Urinary bladder (tissue), 4 donors: ENCODE measurements at places on chromosomes 6 and 20. TPM values are rescaled to one million over a fixed set of nuclear protein-coding genes. Genes with fewer than 3 reads are reported as not detected.

Gene ENPP5
- 5.0 TPM for polyA plus RNA-seq

DNA sequence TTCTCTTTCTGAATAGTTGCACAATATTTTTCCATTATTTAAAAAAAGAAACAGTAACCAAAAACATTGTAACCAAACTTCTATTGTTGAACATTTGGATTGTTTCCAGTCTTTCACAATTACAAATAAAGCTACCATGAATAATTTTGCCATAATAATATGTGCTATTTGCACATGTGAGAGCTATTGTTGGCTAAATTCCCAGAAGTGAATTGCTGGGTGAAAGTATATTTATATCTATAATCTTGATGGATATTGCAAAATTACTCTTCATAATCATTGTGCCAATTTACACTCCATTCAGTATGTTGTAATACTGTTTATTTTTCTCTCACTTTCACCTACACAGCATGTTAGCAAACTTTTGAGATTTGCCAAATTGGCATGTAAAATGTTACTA lies 36.6 kb upstream of the SLC22A16 start:
- no peak for DNase-seq

DNA sequence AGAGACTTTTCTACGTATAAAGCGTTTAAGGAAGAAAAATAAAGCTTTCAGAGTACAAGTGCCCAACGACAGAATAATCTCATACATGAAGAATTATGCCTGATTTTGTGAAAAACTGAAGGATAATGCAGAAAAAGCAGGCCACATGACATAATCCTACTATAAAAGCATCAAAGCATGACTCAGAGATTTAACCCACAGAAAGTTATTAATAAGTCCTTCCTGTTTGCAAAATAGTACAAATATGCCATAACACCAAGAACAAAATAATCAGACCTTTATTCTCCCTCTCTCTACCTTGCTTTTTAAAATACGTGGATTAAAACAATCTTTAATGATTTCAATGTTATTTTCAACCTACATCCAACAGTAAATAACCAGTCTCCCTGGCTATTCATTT lies 118.6 kb upstream of the BCLAF1 start:
- DNase-seq = no peak

- DNase-seq = no peak
Observed at GRCh38 chr6:143679041-143679440, 1.3 kb downstream of the PHACTR2 start.

- no peak for DNase-seq
Observed at GRCh38 chr6:108581237-108581931, 20.7 kb downstream of the FOXO3 start.

Gene KHDC1L
- not detected for polyA plus RNA-seq

DNA sequence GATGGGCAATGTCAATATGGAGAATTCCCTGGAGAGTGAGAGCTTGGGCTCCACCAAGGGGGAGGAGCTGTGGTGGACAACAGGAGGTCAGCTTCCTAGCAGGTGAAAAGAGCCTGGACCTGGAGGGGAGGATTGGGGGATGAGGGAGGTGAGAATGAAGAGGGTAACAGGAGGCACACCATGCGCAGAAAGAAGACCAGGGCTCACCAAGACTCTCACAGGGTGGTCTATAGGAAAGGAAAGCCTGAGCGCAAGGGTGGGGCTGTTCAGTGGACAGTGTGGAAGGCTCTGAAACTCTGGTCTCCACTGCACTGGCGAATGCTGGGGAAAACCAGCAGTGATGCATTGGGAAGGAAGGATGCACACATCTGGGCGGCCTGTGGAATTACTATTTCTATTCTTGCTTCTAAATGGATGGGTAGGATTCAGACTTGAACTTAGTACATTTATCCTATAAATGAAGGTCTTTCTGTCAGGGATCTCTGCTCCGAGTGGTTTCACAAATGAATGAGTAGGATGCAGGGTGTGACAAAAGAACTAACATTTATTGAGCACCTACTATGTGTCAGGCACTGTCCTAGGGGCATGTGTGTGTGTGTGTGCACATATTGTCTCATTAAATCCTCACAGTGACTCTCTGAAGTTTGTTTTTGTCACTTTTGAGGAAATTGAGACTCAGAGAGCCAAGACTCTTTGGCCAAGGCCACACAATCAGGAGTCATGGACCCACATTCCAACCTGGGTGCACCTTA lies 152.7 kb downstream of the CD83 start:
- no peak for DNase-seq

Gene VARS1
- polyA plus RNA-seq = 34.4 TPM

- DNase-seq = no peak
Observed at GRCh38 chr6:125406741-125407140, 105.0 kb upstream of the HDDC2 start.

Gene TUBB1
- polyA plus RNA-seq = 0.05 TPM

- no peak for DNase-seq
Observed at GRCh38 chr6:133817460-133818047, 71.4 kb upstream of the TCF21 start.

GRCh38 chr6:34246563-34247391 lies 2.0 kb downstream of the SMIM29 start:
- no peak for DNase-seq

Gene DTD1
- 28.4 TPM for polyA plus RNA-seq

Gene SRSF6
- 54.7 TPM for polyA plus RNA-seq

DNA sequence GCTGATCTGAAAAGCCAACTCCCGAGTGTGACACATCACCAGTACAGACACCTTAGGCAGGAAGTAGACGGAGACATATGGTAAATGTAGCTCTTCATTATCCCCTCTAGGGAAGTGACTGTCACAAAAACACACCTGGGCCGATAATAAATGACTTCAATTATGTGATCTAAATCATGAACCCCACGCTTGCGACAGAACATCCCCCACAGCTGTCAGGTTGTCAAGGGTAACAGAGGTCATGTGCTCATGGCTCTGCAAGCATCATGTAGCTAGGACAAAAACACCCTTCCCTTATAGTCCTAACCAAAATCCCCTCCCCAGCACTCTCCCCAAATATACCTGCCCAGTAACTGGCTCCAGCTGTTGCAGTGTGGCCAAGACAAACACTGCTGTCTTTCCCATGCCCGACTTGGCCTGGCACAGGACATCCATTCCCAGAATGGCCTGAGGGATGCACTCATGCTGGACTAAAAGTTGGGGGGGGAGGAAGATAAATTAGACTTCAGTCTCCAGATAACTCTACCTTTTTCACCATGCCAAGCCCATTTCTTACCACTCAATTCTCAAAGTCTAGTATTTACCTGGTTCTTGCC lies 2.9 kb downstream of the DDX39B start:
- no peak for DNase-seq

Gene CRISP3
- 0.65 TPM for polyA plus RNA-seq

Gene SNPH
- 7.3 TPM for polyA plus RNA-seq

DNA sequence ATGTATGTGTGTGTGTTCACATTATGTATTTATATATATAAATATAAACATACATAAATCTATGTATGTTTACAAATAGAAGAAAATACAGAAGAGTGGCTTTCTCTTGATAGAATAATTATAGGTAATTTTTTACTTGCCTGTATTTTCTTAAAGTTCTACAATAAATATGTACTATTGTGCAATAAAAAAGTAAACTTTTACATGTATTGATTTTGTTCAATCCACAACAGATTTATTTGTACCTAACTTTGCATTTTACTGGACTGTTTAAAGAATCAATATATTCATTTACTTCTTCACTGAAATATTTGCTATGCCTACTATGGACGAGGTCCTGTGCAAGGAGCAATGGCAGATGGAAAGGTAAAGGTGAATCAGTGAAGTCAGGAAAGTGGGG lies 14.0 kb upstream of the TAB2 start:
- DNase-seq = no peak

GRCh38 chr6:56036916-56037600 lies 161.7 kb upstream of the BMP5 start:
- no peak for DNase-seq

- DNase-seq = no peak
Observed at GRCh38 chr20:22243067-22243466, 341.3 kb downstream of the FOXA2 start.

DNA sequence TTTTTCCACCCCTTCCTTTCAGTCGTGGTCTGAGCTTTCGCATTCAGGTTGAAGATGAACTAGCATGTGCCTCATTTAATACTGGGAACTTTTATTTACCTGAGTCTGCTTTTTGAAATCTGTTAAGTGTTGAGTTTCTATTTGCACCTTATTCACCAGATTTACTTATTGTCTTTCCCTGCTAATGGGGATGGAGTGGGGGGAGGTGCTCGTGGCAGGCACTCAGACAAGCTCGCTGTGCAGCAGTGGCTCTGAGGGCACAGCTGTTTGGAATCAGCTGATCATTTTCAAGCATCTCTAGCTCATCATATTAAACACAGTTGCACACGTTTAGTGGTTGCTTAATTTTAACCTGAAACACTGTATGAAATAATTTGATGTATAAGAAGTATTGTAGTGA lies 35.6 kb downstream of the UTRN start:
- DNase-seq = no peak

DNA sequence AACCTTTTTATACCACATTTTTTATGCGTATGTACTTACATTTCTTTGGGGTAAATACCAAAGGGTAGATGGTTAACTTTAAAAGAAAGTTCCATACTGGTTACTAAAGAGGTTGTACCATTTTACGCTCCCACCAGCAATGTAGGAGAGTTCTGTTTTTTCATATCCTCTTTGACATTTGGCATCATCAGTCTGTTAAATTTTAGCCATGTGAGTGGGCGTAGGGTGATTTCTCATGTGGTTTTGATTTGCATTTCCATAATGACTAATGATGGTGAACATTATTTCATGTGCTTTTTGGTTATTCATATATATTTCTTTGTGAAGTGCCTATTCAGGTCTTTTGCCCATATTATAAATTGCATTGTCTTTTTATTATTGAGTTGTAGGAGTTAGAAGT lies 194.2 kb downstream of the PRL start:
- DNase-seq = no peak

DNA sequence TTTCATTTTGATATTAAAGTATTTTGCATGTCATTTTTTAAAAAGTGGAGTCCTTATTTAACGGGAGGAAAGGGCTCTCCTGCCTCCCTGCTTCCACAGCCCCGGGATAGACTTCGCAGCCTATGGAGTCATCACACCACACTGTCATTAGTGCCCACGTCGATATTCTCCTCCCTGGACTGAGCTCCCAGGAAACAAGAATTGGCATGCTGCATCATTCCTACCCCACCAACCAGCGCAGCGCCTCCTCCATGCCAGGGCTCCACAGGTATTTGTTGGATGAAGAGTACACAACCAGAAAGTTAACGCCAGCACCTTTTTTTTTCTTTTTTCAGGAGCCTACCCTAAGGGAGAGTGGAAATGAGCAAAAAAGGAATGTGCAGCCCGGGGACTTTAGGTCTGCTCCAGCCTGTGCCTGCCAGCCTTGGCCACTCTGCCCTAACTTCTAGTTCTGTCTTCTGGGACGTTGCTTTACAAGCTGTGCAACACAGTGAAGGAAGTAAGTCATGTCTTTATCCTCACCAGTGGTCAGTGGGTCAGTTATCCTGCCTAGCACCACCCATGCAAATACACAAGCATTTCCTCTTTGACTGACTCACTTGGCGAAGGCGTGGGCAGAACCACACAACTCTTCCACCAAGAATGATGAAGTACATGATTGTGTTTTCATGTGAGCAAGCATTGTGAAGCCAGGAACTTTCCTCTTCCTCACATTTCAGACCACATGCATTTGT lies 180.7 kb upstream of the UST start:
- DNase-seq = no peak

- no peak for DNase-seq
Observed at GRCh38 chr20:38278763-38279162, 18.2 kb upstream of the KIAA1755 start.

Gene SLC12A5
- 1.5 TPM for polyA plus RNA-seq

- no peak for DNase-seq
Observed at GRCh38 chr6:9025228-9025627, 589.9 kb upstream of the SLC35B3 start.

Gene BCAS1
- 7.5 TPM for polyA plus RNA-seq

DNA sequence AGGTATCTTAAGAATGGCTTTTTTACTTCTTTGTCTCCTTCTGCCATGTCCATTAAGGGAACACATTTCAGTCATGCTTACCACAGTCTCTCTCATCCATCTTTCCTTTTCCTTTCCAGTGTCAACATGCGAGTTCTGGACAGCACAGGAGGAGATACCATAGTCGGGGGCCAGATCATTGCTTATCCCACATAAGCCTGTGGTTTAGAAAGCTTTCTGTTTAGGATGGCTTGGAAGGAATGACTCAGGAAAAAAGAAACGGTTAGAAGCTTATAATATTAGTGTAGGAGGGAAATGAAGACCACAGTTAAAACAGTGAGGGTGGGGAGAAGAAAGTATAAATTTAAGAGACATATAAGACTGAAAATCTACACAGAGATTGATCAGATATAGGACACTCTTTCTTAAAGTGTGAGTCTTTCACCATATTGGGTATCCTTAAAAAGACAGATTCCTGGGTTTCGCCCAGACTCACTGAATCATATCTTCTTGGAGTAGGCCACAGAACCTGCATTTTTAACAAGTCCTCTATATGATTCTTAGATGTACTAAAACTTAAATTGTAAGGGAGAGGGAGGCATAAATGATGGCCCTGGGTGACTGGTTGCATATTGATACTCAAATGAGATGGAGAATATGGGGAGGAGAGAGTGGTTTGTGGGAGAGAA lies 36.1 kb downstream of the DSE start:
- DNase-seq = no peak

DNA sequence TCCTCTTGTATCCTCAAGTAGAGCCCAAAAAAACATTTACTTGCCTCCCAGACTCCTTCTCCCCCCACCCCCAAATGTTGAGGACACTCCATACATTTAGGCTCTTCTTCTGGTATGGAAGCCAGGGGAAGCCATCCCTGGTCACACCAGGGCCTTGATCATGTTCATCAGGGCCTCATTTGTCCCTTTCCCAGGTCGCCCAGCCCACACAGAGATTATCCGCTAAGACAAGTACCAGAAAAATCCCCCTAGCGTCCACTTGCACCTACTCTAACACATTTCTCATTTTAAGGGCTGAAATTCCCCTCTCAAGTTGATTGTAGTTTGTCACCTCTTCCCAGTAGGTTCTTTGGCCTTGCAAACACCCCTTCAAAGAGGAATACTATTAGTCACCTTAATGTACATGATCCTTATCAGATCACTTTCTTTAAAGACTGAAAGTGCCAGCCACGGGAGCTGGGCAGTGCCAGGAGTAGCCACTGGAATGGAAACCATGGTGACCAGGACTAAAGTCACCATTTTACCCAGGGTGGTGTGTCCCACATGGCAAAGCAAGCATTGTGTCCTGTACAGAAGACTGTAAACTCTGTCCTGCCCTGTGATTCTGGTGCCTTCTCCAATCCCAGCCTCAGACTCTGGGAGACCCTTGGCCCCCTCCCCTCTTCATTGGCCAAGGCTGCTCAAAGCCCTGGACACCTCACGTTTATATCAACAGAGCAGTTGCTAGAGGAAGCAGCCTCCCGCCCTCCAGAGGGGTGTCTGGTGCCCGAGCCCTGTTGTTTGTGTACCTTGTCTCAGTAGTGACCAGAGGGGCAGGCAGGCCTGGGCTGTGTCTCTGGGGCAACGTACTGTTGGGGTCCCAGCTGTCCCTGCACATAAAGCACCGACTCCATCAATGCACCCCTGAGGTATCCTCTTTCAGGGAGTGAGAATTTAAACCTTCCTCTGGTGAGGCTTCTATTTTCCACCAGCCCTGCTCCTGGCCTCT lies 5.0 kb upstream of the APOBEC2 start:
- no peak for DNase-seq
